ENCODE measurements at places on chromosomes 1 and 21. TPM values are rescaled to one million over a fixed set of nuclear protein-coding genes. Genes with fewer than 3 reads are reported as not detected.

Gene ADORA1
- not detected for total RNA-seq

GRCh38 chr1:157993918-157994605 lies 617 bp downstream of the KIRREL1 start:
- no peaks in the 10 kb centered on the region for H3K4me1 ChIP-seq
- H3K27ac ChIP-seq: no peak overlapping the region
- no peaks in the 10 kb centered on the region for H3K36me3 ChIP-seq
- no peak overlapping the region for H3K4me3 ChIP-seq
- no peak for DNase-seq
- no peaks in the 10 kb centered on the region for H3K27me3 ChIP-seq

DNA sequence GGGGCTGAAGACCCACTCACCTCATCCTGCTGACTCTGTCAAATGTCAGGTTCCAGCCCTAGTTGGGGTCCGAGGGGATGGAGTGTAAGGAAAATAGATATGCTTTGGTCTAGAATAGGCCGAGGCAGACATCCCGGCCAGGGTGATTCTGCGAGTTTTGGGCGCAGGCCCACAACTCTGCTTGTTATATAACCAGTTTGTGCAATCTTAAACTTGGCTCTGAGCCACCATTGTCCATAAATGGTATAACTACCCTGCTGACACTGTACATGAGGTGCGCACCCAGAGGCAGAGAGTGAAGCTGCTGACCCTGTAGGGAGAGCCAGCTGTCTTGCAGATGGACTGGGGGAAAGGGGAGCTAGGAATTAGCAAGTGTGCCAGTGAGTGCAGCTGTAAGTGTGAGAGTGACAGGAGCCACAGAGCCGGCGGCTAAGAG lies 1388.8 kb downstream of the AMY1C start:
- H3K36me3 ChIP-seq: no peaks in the 10 kb centered on the region
- no peaks in the 10 kb centered on the region for H3K4me1 ChIP-seq
- no peak overlapping the region for H3K27ac ChIP-seq

Gene PRRX1
- not detected for total RNA-seq

DNA sequence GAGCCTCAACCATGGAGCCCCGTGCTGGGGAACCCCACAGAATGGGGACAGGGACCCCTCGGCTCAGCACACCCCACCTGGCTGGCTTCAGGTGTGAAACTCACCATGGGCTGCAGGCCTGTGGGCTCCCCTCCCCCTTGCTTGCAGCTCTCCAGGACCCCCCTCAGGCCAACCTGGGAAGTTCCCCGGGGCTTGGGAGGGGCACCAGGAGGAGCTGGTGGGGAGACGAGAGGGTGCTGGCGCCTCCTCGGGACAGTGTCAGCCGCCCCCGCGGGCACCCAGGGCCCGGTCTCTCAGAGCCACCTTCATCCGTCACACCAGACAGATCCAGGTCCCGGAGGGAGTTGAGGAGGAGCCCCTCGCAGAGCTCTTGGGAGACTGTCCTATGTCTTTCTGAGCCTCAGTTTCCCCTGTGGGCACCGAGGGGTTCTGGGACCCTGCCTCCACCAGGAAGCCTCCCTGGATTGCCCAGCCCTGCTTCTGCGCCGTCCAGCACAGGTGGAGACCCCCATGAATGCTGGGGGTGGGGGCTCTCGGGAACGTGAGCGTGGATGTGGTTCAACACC lies 657 bp upstream of the TNFRSF18 start:
- no peaks in the 10 kb centered on the region for H3K36me3 ChIP-seq
- H3K4me3 ChIP-seq: peak overlapping the region; percentile 53
- no peak for DNase-seq
- H3K4me1 ChIP-seq: peaks cover 29% of the 10 kb centered on the region

Gene EPS8L3
- total RNA-seq: not detected

DNA sequence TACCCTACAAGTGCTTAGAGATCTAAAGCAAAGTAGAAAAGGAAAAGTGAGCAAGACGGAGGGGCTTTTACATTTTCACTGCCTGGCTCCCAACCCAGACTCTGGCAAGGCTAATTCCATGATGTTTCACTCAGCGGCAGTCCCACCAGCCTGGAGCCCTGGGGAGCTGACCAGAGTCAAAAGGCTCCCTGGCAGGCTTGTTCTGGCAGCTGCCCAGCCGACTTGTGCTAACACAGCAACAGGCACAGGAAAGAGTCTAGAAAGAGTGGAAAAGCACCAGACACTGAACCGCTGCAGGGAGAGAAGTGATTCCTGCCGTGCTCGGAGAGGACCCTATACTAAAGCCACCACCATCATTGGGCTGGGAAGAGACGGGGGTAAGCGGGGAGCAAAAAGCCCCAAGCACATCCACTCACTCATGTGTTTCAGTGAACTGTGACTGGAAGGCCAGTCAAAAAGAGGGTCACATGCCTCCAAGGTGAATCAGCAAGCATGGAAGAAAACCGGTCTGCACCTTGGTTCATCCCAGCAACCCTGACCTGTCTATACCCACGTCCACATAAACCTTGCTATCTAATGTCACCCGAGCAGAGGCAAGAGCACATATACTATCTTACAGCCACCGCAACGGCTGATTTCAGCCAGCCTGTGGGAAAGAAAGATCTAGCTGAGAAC lies 8.0 kb downstream of the SMIM12 start:
- no peak for DNase-seq
- H3K36me3 ChIP-seq: peaks cover 3% of the 10 kb centered on the region
- H3K27ac ChIP-seq: no peak overlapping the region
- H3K4me1 ChIP-seq: peaks cover 3% of the 10 kb centered on the region

GRCh38 chr1:17113963-17114362 lies 5.3 kb downstream of the PADI2 start:
- DNase-seq: no peak
- no peaks in the 10 kb centered on the region for H3K27me3 ChIP-seq
- no peak overlapping the region for H3K27ac ChIP-seq
- H3K4me1 ChIP-seq: peaks cover 6% of the 10 kb centered on the region
